ENCODE measurements at places on chromosomes 2 and 18. TPM values are rescaled to one million over a fixed set of nuclear protein-coding genes. Genes with fewer than 3 reads are reported as not detected.

The ANKRD30B gene
- total RNA-seq, result not detected

The HTR2B gene
- total RNA-seq, result not detected

The GAREM1 gene
- 11.1 TPM for total RNA-seq

The GALNT14 gene
- total RNA-seq, result 11.2 TPM

The CTAGE1 gene
- total RNA-seq, result not detected

The SLC19A3 gene
- total RNA-seq, result not detected

The TEKT4 gene
- not detected for total RNA-seq

The ZSWIM2 gene
- total RNA-seq, result not detected

The BOK gene
- 41.5 TPM for total RNA-seq

The EN1 gene
- not detected for total RNA-seq

The MLPH gene
- total RNA-seq, result 81.4 TPM

The AGXT gene
- total RNA-seq, result 0.34 TPM

The MYO5B gene
- 32.1 TPM for total RNA-seq

The INHBB gene
- 0.27 TPM for total RNA-seq

The CHRND gene
- total RNA-seq, result not detected

The SLC11A1 gene
- total RNA-seq, result 0.42 TPM

The CBLN2 gene
- total RNA-seq, result not detected

The HAAO gene
- total RNA-seq, result not detected

The OR6B2 gene
- total RNA-seq, result not detected

The CRACDL gene
- 1.1 TPM for total RNA-seq

The IL18R1 gene
- 1.5 TPM for total RNA-seq

The AQP12B gene
- total RNA-seq, result not detected

The CD8A gene
- total RNA-seq, result 0.76 TPM

The LIPG gene
- 2.6 TPM for total RNA-seq

The GPAT2 gene
- 54.2 TPM for total RNA-seq

The TGFA gene
- 50.1 TPM for total RNA-seq

The HK2 gene
- total RNA-seq, result 42.5 TPM

The GNAL gene
- total RNA-seq, result 4.6 TPM

The KIF1A gene
- total RNA-seq, result 0.27 TPM

The LRP2 gene
- 0.20 TPM for total RNA-seq

The SESTD1 gene
- 26.6 TPM for total RNA-seq

The SP5 gene
- total RNA-seq, result 0.98 TPM

The ALPI gene
- total RNA-seq, result not detected

The SP140 gene
- 2.6 TPM for total RNA-seq

The PASK gene
- total RNA-seq, result 45.8 TPM

The DYNAP gene
- not detected for total RNA-seq

The SOCS6 gene
- 53.4 TPM for total RNA-seq

The NEU2 gene
- total RNA-seq, result not detected

The TRIM43 gene
- not detected for total RNA-seq

The IL1B gene
- not detected for total RNA-seq

The TMEM198 gene
- total RNA-seq, result 2.1 TPM

The DCDC2C gene
- not detected for total RNA-seq

The KRTCAP3 gene
- total RNA-seq, result 65.7 TPM

The C2orf80 gene
- total RNA-seq, result not detected

The SLC1A4 gene
- total RNA-seq, result 9.2 TPM

The HRH4 gene
- total RNA-seq, result not detected
